AG04449 (cell line): ENCODE measurements at places on chromosomes 11 and 22.

GRCh38 chr11:16279524-16279923, 76.8 kb downstream of the SOX6 start:
- no peak for DNase-seq

DNA sequence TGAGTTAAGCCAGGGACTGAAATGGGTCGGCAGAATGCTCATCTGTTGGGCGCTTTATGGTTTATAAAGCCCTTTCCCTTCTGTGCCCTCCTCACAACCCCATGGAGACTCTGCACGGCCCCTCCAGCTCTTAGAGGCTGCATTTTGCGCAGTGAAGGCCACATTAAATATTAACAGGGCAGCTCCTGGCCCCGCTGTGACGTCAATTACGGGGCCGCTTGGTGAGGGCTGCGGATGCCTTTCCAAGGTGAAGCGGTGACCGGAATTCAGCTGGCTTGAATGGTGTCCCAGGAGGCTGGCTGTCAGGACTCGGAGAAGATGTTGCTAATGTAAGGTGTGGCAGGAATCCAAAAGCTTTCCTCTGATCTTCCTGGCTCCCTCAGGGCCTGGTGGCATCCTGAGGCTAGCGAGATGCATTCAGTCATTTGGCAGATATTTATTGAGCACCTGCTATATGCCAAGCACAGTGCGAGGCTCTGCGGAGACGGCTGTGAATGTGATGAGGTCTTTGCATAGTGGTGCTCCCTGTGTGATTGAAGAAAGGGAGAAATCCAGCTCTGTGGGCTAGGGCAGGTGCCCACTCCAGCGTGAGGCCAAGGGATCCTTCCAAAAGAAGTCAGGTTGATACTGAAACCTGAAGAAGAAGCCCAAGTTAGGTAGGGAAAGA, 10.4 kb upstream of the YWHAH start:
- no peak for DNase-seq

DNA sequence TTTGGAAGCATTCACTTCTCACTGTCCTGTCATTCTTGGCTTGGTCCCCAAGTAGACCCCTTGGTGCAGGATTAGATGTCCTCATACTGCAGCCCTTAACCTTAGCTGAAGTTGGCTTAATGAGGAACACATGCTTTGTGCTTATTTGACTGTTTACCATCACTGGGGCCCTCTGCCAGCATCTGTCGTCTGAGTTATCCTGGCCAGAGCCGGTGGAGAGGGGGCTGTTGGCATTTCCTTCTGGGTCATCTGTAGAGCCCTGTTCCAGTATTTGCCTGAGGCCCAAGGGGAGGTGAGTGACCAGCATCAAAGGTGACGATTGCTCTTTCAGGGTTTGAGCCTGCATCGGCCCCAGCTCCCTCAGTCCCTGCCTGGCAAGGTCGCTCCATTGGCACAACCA, 126.4 kb upstream of the RASSF10 start:
- DNase-seq: no peak

GRCh38 chr11:30459306-30459705, 126.8 kb downstream of the MPPED2 start:
- DNase-seq: no peak

DNA sequence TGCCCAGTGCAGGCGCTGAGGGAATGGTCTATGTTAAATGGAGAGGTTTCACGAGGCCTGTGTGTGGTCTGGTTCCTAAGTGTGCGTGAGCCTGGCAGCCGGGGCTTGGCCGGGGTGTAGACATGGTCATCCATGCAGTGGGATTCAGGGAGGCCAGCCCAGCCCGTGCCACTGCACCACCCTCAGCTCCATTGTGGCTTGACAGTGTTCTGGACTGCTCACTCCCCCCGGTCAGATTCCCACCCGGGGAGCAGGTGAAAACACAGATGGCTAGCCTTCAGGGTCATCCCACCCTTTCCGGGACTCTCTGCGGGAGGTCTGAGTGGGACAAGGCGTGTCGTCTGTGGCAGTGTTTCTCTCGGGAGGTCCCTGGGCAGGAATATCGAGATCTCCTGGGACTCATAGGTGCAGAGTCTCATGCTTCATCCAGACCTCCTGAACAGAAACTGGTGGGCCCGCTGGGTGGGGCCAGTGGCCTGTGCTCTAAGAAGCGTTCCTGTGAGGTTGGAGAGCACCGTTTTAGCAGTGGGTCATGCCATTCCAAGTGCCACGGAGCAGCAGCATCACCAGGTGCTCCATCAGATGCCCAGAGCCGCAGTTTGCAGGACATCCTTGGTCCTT, 52.3 kb downstream of the ST14 start:
- DNase-seq: no peak

DNA sequence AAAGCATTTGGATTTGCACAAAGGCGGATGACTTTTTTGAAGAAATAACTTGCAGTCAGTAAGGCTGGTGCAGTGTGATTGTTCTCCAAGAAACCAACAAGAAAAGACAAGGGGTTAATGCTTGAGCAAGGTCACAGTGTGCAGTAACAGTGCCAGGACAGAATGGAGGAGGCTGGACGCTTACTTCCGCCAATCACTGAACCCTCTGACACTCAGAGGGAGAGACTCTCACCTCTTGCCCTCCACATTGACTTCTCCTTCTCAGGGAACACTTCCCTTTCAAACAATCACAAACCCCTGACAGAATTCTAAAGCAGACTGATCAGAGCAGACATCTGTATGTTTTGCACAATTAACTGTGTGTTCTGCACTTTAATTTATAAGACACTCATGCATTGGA, 228.4 kb downstream of the BLID start:
- DNase-seq: no peak

DNA sequence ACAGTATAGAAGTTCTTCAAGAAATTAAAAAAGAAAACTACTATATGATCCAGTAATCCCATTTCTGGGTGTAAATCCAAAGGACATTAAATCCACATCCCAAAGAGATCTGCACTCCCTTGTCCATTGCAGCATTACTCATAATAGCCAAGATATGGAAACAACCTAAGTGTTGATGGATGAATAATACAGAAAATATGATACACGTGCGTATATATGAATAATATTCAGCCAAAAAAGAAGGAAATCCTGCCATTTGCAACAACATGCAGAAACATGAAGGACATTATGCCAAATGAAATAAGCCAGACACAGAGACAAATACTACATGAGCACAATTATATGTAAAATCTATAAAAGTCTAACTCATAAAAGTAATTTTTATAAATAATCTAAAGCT, 306.3 kb upstream of the ANO3 start:
- DNase-seq: no peak

GRCh38 chr11:42319921-42320320, 860.5 kb upstream of the LRRC4C start:
- DNase-seq: no peak
